ENCODE measurements at places on chromosomes 6 and 20.

GRCh38 chr6:167788563-167788903 is 38.2 kb upstream of the AFDN start:
- no peak for DNase-seq

GRCh38 chr6:3137057-3137777 is 18.7 kb downstream of the BPHL start:
- no peak for DNase-seq

DNA sequence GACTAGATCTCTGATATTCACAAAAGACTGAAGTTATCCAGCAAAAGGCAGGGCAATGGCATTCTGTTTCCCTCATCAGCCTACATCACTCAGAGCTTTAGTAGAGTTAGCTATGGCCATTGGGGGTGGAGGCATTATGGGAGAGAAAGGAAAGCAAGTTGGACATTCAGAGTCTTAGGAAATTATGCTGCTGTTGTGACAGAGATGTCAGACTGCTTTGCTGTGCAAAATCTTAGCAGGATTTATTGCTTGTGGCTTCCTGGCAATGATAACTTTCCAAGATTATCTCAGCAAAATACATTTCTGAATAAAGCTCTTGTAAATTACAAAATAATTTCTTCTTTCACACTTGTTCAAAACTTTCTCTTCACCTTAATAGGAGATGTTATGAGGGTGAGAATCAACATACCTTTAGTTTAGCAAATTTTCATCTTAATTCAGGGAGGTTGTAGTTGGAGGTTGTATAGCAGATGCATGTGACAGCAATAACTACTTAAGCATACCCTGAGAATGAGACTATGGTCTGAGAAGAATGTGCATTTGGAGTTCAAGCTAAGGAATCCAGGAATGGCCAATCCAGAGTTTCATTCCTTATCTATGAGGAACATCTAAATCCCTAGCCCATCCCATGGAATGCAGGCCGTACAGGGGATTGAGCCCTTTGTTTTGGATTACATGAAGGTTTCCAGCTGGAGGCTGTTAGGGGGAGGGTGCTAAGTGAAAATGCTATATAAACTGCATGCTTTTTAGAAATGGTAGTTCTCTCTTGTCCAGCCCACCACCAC is 179.8 kb downstream of the HAO1 start:
- no peak for DNase-seq

- no peak for DNase-seq
Observed at GRCh38 chr20:640674-641515, 12.1 kb downstream of the SRXN1 start.

DNA sequence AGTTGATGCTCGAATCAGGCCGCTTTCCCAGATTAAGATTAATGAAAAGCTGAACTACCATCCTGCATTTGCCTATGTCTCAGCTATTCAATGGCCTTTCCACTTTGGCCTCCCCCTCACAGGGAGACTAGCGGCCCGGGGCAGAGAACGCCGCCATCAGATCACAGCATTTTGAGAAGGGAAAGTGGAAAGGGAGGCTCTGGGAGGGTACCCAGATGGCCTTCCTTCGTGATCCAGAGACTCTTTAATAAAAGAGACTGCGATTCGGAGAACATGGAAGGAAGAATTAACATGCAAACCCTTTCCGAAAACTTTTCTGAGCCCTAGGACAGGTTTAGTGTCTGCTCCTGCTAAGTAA is 533 bp downstream of the MRPS18A start:
- DNase-seq = no peak

DNA sequence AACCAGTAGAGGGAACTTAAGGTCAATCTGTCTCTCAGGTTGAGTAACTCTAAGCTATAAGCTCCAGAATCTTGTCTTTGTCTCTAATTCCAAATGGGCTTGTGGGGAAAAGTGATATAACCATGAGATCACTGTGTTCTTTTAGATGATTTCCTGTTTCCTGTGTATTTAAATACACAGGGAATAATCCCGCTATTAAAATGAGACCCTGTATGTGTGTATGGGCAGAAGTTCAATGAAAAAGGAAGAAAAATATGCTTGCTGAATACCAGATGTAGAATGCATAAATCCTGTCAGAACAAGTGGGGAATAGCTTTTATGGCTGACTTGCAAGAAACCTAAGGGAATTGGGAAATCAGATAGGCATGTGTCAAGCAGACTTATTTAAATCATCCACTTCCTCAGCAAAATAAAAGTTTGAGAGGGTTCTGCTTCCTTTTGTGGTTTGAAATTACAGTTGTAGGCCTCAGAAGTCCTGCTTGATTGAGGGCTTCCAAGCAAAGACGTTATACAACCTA is 164.7 kb upstream of the PDE7B start:
- DNase-seq = peak; percentile 19

DNA sequence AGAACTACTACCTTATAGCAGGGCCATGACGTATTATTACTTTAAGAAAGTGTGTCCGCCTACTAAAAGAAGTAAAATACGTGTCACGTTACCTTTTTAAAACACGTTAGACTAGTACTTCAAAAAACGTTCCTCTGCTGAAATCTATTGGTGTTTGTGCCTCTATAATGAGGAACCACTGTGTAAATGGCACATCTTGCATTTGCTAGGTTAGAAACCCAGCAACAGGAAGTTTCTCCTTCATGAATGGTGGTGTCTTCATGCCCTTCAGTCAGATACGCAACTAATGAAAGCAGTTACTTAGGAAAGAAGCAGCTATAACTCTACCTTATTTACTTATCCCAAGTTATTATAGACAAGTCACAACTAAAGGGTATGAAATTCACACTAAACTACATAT is 343.5 kb downstream of the RNGTT start:
- DNase-seq = no peak

- DNase-seq = no peak
Observed at GRCh38 chr6:54183616-54184015, 72.4 kb downstream of the MLIP start.

DNA sequence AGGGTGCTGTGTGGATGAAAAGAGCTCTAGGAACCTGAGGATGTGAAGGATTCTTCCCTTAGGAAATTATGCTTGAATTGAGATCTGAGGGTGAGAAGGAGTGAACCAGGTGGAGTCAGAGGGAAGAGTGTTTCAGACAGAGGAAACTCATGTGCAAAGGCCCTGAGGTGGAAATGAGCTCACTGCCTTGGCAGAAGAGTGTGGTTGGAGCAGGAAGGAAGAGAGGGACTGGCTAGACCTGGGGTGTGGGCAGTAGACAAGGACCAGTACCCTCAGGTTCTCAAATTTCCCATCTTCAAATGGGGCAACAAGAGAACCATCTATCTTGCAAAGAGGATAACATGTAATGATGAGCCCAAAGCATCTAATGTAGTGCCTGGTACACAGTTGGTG is 24.0 kb upstream of the GTSF1L start:
- no peak for DNase-seq

DNA sequence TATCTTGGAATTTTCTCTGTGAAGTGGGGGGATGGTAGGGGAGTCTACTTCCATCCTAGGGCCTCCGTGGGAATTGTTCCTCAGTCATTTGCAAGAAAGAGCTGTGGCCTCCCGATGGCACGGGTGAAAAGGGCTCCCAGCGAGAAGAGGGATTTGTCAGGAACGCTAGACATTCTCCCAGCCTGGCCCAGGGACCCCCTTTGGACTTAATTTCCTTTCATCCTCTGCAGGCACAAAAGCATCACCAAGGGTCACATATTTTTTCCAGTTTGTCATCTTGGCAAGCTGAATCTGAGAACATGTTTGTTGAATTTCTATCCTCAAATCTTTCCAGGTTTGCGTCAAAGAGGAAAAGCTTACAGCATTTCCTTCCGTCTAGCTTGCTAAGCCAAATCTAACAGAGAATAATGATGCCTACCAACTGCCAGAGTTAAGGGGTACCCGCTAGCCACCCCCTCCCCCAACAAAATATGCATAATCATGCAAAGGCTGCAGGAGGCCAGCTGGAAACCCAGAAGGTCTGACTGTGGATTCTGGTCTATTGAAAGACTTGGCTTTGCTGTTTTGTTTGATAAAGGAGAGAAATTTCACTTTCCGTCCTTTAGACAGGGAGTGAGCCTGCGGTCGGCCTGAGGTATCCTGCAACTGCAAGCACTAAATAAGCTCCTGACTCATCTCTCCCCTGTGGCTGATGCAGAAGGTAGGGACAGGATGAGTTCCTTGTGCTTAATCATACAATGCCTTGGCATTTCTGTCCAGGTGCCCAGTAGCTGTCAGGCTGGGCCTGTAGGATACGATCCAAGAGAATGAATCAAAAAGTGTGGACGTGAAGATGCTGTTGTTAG is 23.1 kb downstream of the PSMG4 start:
- DNase-seq = no peak

DNA sequence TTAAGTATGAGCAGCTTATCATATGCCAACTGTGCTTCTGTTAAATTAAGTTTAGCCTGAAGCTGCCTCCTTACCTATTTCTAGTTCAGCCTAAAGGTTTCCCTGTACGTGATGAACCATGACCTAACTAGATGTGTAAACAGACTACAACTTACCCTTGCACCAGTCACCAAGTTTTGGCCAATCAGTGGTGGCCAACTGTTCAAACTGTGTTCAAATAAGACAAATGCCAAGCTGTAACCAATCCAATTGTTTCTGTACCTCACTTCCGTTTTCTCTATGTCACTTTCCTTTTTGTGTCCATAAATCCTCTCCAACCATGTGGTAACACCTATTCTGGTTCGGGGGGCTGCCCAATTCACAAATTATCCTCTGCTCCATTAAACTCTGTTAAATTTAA is 6.0 kb upstream of the SLC2A10 start:
- no peak for DNase-seq

- DNase-seq = no peak
Observed at GRCh38 chr20:54661880-54662465, 186.6 kb downstream of the DOK5 start.

DNA sequence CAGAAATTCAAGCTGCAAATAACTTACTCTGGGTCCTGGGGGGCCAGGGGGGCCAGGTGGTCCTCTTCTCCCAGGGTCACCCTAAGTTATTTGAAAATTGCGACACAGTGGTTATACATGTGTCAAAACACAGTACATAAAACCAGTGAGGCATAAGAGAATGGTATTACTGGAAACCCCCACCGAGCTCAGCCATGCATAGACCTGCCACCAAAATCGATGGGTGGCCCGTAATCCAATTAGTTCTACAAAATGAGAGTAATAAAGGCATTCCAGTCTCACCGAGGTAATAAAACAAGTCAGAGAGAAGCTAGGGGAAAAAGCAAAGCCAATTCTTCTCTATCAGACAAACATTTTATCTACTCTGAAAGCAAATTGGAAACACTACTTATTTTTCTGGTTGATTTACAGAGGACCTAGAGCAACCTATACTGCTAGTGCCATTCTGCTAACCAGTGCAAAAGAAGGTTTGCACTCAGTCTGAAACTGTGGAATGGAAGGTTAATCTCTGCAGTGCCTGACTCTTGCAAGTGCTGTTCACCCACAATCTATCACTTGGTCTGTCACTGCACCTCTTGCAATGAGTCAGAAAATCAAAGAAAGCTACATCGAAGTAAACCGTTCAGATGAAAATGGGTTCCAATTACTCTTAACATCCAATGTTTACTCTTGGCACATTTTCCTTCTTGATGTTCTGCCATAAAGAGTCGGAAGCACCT is 32.4 kb downstream of the COL9A1 start:
- no peak for DNase-seq

All from KBM-7 (cell line).